ENCODE measurements at places on chromosomes 13 and 19.

GRCh38 chr19:33699754-33700407, 78.1 kb downstream of the CHST8 start:
- no peak overlapping the region for H3K27ac ChIP-seq
- no peak overlapping the region for H3K4me3 ChIP-seq
- DNase-seq = no peak
- H3K36me3 ChIP-seq = no peaks in the 10 kb centered on the region
- H3K27me3 ChIP-seq = no peaks in the 10 kb centered on the region

GRCh38 chr19:2815191-2815614, 4.5 kb upstream of the ZNF554 start:
- no peak for DNase-seq
- H3K4me1 ChIP-seq = no peaks in the 10 kb centered on the region
- peaks cover 28% of the 10 kb centered on the region for H3K36me3 ChIP-seq
- no peak overlapping the region for H3K4me3 ChIP-seq
- no peak overlapping the region for H3K27ac ChIP-seq

GRCh38 chr13:93264876-93265275, 38.3 kb downstream of the GPC6 start:
- H3K4me3 ChIP-seq = no peak overlapping the region
- H3K4me1 ChIP-seq = peaks cover 3% of the 10 kb centered on the region
- H3K36me3 ChIP-seq = no peaks in the 10 kb centered on the region
- DNase-seq = no peak
- H3K27ac ChIP-seq = no peak overlapping the region

DNA sequence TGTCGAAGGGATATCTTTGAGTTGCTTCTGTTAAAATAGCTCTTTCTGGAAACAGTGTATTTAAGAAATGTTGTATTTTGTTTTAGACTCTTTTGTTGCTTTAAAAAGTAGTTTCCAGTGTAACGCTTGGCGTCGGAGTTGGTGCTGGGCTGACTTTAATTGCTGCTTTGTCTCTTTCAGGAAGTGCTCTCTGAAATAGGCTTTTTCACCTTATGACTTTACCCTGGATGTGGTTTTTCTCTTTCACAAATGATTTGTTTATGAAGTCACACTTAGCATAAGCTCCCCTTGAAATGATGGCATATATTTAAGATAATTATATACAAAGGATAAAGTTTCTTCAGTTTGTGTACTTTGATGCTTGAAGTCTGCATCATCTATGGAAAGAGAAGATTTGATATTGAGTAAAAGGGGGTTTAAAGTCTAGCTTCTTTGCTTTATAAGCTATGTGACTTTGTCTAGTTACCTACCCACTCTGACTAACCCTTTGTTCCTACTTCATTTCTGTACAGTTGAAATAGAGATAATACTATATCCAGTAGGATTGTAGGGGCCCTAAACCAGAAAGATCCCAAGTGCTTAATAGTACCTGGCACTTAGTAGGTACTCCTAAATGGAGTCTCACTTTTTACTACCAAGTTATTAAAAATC, at the start of gene GPR18:
Gene GPR18 (minus strand): TSS at position 170 of the 651 bp plus-strand sequence. CDS start 2,507 bp downstream, outside the sequence.
- peaks cover 7% of the 10 kb centered on the region for H3K36me3 ChIP-seq
- no peaks in the 10 kb centered on the region for H3K27me3 ChIP-seq
- H3K4me1 ChIP-seq = no peaks in the 10 kb centered on the region
- no peak within 1 kb of the TSS for H3K4me3 ChIP-seq
- H3K27ac ChIP-seq = no peak within 1 kb of the TSS
- no peak for DNase-seq

- no peaks in the 10 kb centered on the region for H3K27me3 ChIP-seq
- no peak overlapping the region for H3K4me3 ChIP-seq
- DNase-seq = no peak
- peaks cover 2% of the 10 kb centered on the region for H3K4me1 ChIP-seq
Measured at GRCh38 chr13:35881360-35881759, 249.8 kb downstream of the DCLK1 start.

- no peak overlapping the region for H3K27ac ChIP-seq
- H3K4me3 ChIP-seq = no peak overlapping the region
- no peaks in the 10 kb centered on the region for H3K27me3 ChIP-seq
Measured at GRCh38 chr19:3548606-3549005, 8.8 kb downstream of the MFSD12 start.

DNA sequence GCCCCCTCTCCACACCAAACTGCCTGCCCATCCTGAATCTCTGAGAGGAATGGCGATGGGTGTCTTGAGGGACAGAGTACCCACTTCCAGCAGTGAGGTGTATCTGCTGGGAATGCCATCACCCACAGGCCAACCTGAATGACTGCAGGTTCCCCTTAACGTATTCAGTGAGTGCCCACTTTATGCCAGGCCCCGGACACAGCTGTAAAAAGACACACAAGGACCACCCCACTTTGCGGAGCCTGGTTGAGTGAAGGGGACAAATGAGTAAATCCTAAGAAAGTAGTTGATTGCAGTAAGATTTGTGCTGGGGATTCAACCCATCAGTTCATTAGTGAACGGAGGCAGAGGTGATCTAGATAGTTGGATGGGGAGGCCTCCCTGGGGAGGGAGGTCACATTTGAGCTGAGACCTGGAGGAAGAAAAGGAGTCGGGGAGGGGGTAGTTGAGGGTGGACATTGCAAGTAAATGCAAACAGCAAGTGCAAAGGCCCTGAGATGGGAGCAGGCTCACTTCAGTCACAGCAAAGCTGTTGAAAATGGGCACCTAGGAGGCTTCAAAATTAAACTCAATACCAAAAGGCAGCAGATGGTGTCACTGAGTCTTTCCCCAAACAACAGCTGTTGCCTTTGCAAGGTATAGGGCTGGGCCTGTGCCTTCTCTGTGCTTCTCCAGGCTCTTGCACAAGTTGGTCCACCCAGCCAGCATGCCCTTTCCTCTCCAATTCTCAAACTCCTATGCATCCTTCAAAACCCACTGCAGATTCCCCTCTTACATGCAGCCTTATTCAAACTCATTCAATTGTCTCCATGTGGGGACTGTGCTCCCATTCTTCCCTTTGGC, 4.3 kb downstream of the GDF15 start:
- no peak for DNase-seq
- no peak overlapping the region for H3K4me3 ChIP-seq
- H3K27ac ChIP-seq = no peak overlapping the region
- H3K27me3 ChIP-seq = no peaks in the 10 kb centered on the region
- H3K36me3 ChIP-seq = peaks cover 5% of the 10 kb centered on the region

DNA sequence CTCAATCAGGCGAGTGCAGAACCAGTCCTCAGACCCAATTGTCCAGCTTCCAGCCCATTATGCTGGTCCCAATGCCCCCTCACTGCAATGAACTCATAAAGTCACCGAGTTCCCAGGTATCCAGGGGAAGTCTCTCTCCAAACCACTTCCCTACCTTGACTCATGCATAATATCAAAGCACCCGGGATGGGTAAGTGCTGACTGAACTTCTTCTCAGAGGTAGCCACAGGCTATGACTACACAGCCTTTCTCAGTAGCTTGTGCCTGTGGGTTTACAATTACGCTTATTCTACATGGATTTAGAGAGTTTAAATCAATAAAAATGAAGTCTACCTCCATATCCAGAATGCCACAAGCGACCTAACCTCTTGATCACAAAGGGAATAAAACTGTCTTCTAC, 1.7 kb upstream of the C13orf42 start:
- no peaks in the 10 kb centered on the region for H3K27me3 ChIP-seq
- no peaks in the 10 kb centered on the region for H3K4me1 ChIP-seq
- DNase-seq = no peak
- H3K27ac ChIP-seq = no peak overlapping the region
- H3K36me3 ChIP-seq = no peaks in the 10 kb centered on the region

- H3K27ac ChIP-seq = no peak overlapping the region
- DNase-seq = no peak
- no peak overlapping the region for H3K4me3 ChIP-seq
- H3K4me1 ChIP-seq = no peaks in the 10 kb centered on the region
Measured at GRCh38 chr19:29321116-29321515, 108.2 kb upstream of the UQCRFS1 start.

DNA sequence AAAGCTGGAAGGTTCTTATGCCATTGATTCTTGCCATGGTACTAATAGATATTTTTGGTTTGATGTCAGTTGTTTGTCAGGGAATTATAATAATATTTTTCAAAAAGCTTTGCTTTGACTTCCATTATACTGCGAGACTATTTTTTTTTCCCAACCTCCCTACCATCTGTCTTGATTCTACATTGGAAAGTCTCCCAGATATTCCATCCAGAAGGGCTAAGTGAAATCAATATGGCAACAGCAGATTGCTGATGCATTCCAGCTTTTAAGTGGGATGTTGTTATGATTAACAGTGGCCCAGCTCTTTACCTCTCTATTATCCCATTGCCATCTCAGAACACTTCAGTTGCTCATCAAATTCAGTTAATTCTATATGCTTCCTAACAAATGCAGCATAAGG, 247.4 kb downstream of the OXGR1 start:
- H3K4me1 ChIP-seq = no peaks in the 10 kb centered on the region
- no peak overlapping the region for H3K4me3 ChIP-seq
- no peaks in the 10 kb centered on the region for H3K27me3 ChIP-seq
- no peaks in the 10 kb centered on the region for H3K36me3 ChIP-seq
- no peak for DNase-seq

DNA sequence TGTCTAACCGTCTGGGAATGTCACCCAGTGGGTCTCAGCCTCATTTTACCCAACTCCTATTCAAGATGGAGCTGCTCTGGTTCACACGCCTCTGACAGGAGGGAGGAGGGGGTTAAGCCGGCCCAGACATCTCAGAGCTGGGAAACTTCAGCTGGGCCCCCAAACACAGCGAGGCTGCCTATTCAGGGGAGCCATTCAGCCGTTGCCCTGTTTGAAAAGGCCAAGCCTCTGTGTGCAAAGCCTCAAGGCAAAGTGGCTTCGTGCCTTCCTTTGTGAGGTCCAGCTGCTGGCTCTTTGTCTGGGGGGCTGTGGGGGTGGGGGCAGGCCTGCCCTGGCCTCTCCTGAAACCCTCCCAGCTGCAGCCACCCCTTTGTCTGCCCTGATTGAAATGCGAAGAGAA, 147.4 kb downstream of the PTPRS start:
- no peaks in the 10 kb centered on the region for H3K27me3 ChIP-seq
- H3K4me3 ChIP-seq = peak overlapping the region; percentile 24
- peaks cover 3% of the 10 kb centered on the region for H3K4me1 ChIP-seq

- H3K27me3 ChIP-seq = no peaks in the 10 kb centered on the region
- no peak overlapping the region for H3K4me3 ChIP-seq
- DNase-seq = no peak
- H3K27ac ChIP-seq = no peak overlapping the region
Measured at GRCh38 chr19:1258707-1259205, 10.4 kb downstream of the MIDN start.

DNA sequence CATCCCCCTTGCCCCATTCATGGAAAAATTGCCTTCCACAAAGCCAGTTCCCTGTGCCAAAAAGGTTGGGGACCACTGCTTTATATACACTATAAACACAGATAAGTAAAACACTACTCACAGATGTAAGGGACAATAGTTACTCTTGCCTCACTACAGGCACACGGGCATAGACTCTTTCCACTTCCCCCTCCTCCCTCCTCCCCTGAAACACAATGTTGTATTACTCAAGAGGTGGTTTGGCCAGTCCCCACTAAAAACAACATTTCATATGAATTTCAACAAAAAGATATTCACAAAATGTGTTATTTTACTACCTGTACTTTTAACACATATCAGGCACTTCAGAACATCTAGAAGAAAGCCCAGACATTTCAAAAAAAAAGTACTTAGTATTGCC, 45.1 kb downstream of the EPSTI1 start:
- H3K4me3 ChIP-seq = no peak overlapping the region
- H3K36me3 ChIP-seq = peaks cover 5% of the 10 kb centered on the region
- no peak overlapping the region for H3K27ac ChIP-seq
- DNase-seq = no peak
- H3K4me1 ChIP-seq = no peaks in the 10 kb centered on the region
- no peaks in the 10 kb centered on the region for H3K27me3 ChIP-seq

GRCh38 chr13:105333416-105333815, 1202.0 kb downstream of the EFNB2 start:
- no peak overlapping the region for H3K27ac ChIP-seq
- DNase-seq = no peak
- H3K36me3 ChIP-seq = 0 out of 2 replicates have a peak, but pooled peaks cover 8% of the 10 kb centered on the region
- no peak overlapping the region for H3K4me3 ChIP-seq
- peaks cover 2% of the 10 kb centered on the region for H3K4me1 ChIP-seq
- H3K27me3 ChIP-seq = no peaks in the 10 kb centered on the region

DNA sequence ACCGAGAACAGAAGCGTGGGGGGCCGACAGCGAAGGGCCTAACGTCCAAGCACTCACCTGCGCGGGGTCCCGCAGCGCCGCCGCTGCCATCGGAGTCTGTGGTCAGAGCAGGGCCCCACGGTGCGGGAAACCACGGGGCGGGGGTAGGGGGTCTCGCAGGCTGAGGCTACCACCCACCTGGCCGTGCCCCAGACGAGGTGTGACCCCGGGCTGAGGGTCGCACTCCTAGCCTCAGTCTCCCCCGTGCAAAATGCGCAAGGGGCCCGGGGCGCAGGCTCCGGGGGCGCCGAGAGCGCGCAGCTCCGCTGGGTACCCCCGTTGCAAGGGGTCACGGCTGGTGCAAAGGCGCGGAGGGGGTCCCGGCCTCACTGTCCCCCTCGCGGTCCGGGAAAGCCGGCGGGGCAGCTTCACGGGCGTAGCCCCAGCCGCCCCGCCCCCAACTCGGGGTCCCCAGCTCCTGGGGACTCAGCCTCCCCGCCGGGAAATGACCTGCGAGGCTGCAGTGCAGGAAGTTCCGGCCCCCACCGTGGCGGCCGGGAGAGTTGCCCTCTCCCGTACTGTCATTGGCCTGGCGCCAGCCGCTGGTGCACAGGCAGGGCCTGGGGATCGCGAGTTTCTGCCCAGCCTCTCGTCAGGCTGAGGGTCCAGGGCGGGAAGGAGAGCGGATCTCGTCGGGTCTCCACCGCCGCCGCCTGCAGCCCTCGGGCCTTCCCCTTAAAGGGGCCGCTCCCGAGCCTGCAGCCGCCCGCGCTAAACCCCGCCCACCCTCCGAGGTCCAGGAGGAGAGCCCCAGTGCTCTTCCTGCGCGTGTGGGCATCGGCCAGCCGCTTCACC, at the start of gene ZNF792:
Gene ZNF792 (minus strand): TSS at position 657 of the 834 bp plus-strand sequence. CDS start 567 bp downstream, at position 90.
- H3K4me3 ChIP-seq = peak within 1 kb of the TSS; percentile 90
- no peak within 1 kb of the TSS for H3K27ac ChIP-seq
- DNase-seq = peak; percentile 82
- peaks cover 6% of the 10 kb centered on the region for H3K4me1 ChIP-seq
- H3K27me3 ChIP-seq = no peaks in the 10 kb centered on the region

GRCh38 chr19:46031781-46032596, 8.8 kb downstream of the IGFL4 start:
- DNase-seq = no peak
- H3K27ac ChIP-seq = no peak overlapping the region
- no peaks in the 10 kb centered on the region for H3K27me3 ChIP-seq

- H3K4me3 ChIP-seq = no peak overlapping the region
- DNase-seq = no peak
- H3K27me3 ChIP-seq = no peaks in the 10 kb centered on the region
- no peak overlapping the region for H3K27ac ChIP-seq
- H3K4me1 ChIP-seq = no peaks in the 10 kb centered on the region
Measured at GRCh38 chr13:95382411-95382810, 81.2 kb upstream of the ABCC4 start.
